ENCODE measurements at places on chromosomes 5 and 9. TPM values are rescaled to one million over a fixed set of nuclear protein-coding genes. Genes with fewer than 3 reads are reported as not detected.

GRCh38 chr9:87111010-87111409 lies 163.7 kb upstream of the GAS1 start:
- no peaks in the 10 kb centered on the region for H3K4me1 ChIP-seq
- H3K27me3 ChIP-seq, result no peaks in the 10 kb centered on the region
- no peak for DNase-seq
- H3K27ac ChIP-seq, result no peak overlapping the region

Gene AQP7
- total RNA-seq, result not detected

- DNase-seq, result no peak
- H3K27ac ChIP-seq, result no peak overlapping the region
- H3K27me3 ChIP-seq, result peaks cover 15% of the 10 kb centered on the region
- no peak overlapping the region for H3K4me3 ChIP-seq
- peaks cover 11% of the 10 kb centered on the region for H3K4me1 ChIP-seq
Measured at GRCh38 chr5:54738118-54738972, 220.8 kb downstream of the SNX18 start.

GRCh38 chr5:168770996-168771395 lies 191.8 kb upstream of the PANK3 start:
- H3K36me3 ChIP-seq, result no peaks in the 10 kb centered on the region
- no peak overlapping the region for H3K27ac ChIP-seq
- DNase-seq, result no peak
- no peak overlapping the region for H3K4me3 ChIP-seq
- H3K27me3 ChIP-seq, result no peaks in the 10 kb centered on the region
- H3K4me1 ChIP-seq, result no peaks in the 10 kb centered on the region

Gene CDH9
- total RNA-seq, result not detected

DNA sequence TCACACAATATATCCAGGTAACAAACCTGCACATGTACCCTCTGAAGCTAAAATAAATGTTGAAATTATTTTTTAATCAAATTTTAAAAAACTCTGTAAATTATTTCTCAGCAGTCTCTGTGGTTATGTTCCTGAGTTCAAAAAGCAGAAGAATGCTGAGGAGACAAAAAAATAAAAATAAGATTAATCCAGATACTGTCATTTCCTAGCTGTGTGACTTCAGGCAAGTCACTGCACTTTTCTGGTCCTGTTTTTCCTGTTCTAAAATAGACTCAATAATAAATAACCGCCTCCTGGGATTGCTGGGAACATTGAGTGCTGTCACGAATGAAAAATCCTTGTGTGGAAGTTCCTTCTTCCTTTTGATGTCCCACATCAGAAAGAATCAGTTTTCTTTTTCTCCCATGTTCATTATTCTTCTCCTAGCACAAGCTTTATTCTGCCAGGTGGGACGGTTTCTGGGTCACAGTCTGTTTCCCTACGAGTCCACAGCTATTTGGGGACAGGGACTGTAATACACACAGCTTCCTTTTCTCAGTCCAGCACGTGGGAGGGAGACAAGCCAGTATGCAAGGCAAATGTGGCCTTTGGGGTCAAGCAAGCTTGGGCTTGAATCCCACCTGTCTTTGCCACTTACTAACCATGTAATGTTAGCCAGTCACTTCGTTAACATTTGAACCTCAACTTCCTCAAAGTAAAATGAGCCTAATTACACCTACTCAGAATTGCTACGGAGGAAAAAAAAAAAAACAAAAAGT lies 156.9 kb downstream of the TRIM32 start:
- H3K4me3 ChIP-seq, result no peak overlapping the region
- H3K27me3 ChIP-seq, result no peaks in the 10 kb centered on the region
- H3K36me3 ChIP-seq, result no peaks in the 10 kb centered on the region
- H3K27ac ChIP-seq, result no peak overlapping the region
- H3K4me1 ChIP-seq, result no peaks in the 10 kb centered on the region

- no peak overlapping the region for H3K4me3 ChIP-seq
- H3K27ac ChIP-seq, result no peak overlapping the region
- peaks cover 2% of the 10 kb centered on the region for H3K27me3 ChIP-seq
- H3K4me1 ChIP-seq, result no peaks in the 10 kb centered on the region
Measured at GRCh38 chr9:70093095-70093494, 49.4 kb downstream of the MAMDC2 start.

DNA sequence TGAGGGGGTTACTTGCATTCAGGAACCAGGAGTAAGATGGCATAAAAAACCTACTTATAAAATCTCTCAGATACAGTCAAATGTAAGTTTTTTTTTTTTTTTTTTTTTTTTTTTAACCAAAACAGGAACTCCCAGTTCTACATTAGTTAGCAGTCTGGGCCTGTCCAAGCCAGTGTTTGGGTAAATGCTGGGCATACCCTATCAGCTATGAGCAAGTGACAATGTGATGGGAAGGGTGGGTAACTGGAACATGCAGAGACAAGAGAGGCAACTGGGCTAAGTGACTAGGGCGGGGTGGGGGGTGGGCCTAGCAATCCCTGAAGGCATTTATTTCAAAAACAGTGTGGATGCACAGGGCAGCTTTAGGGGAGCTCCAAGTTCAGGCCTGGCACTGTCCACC lies 2.3 kb downstream of the NMRK1 start:
- peaks cover 30% of the 10 kb centered on the region for H3K36me3 ChIP-seq
- H3K27me3 ChIP-seq, result no peaks in the 10 kb centered on the region
- H3K4me3 ChIP-seq, result peak overlapping the region; percentile 39
- H3K27ac ChIP-seq, result peak overlapping the region; percentile 48
- H3K4me1 ChIP-seq, result peaks cover 47% of the 10 kb centered on the region

DNA sequence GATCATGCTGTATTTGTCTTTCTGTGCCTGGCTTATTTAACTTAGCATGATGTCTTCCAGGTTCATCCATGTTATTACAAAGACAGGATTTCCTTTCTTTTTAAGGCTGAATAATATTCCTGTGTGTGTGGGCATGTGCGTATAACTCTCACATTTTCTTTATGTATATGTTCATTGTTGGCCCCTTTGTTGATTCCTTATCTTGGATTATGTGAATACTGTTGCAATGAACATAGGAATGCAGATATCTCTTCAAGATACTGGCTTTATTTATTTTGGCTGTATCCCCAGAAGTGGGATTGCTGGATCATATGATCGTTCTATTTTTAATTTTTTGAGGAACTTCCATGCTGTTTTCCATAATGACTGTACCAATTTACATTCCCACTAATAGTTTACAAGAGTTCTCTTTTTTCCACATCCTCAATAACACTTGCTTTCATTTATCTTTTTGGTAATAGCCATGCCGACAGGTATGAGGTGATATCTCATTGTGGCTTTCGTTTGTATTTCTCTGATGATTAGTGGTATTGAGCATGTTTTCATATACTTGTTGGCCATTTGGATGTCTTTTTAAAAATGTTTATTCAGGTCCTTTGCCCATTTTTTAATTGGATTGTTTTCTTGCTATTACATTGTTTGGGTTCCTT lies 38.0 kb downstream of the CREBRF start:
- H3K27me3 ChIP-seq, result no peaks in the 10 kb centered on the region
- no peaks in the 10 kb centered on the region for H3K4me1 ChIP-seq
- no peak for DNase-seq
- H3K36me3 ChIP-seq, result peaks cover 2% of the 10 kb centered on the region
- H3K27ac ChIP-seq, result no peak overlapping the region

- H3K27me3 ChIP-seq, result no peaks in the 10 kb centered on the region
- DNase-seq, result no peak
- H3K27ac ChIP-seq, result no peak overlapping the region
- H3K4me1 ChIP-seq, result no peaks in the 10 kb centered on the region
- H3K4me3 ChIP-seq, result no peak overlapping the region
Measured at GRCh38 chr9:80843028-80843427, 846.3 kb downstream of the TLE1 start.

Gene MAMDC4
- total RNA-seq, result 14.7 TPM

DNA sequence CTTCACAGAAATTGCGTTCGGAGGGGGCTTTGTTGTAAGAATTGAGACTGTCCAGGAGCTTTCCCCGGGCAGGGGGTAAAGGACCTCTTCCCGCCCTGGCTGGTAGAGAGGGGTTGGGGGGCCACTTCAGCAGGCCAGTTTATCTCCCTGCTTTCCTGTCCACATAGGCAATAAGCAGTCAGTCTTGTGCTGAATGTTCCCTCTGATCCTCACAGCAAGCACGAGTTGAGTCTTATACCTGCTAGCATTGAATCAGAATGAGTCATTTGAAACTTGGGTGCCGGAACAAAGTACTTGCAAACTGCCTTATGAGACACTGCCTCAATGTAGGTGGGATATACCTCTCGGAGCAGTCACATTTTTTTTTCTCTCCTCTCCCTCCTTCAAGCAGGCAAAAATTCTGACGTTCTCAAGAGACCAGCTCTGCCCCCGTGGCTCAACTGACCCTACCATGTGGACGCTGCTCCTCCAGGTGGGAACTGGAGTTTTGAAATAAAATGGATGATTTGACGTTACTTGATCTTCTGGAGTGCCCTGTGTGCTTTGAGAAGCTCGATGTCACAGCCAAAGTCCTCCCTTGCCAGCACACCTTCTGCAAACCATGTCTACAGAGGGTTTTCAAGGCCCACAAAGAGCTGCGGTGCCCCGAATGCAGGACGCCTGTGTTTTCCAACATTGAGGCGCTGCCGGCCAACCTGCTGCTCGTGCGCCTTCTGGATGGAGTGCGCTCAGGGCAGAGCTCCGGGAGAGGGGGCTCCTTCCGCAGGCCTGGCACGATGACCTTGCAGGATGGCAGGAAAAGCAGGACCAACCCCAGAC lies 1.3 kb downstream of the SH3RF2 start:
- no peaks in the 10 kb centered on the region for H3K36me3 ChIP-seq
- peaks cover 10% of the 10 kb centered on the region for H3K4me1 ChIP-seq
- H3K4me3 ChIP-seq, result no peak overlapping the region
- H3K27ac ChIP-seq, result no peak overlapping the region
- H3K27me3 ChIP-seq, result peaks cover 44% of the 10 kb centered on the region

DNA sequence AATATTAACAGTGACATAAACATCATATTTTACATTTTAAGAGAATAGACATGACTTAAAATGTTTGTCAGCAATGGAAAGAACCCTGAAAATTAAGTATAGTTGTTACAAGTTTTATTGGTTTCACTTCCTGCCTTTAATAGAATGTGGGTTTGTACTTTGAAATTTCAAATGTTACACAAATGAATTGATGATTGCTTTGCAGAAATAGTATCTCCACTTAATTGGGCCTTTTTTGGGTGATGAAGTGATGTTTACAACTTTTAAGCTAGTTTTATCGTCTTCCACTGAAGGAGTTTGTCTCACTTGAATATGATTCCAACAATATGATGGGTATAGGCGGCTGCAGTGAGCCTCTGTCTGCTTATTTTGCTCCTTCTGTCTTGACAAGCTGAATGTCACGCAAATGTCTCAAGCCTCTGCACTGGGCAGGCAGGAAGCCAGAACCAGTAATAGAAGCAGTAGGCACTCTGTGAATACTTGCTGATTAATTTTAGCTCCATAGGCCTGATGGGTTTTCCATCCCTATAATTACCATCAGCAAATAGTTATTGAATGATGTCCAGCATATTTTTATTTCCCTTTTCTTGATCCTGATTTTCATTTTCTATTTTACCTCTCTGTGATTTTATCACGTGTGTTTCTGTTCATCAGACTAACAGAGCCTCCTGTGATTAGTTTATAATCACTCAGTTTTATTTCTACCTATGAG lies 10.6 kb upstream of the NR3C1 start:
- DNase-seq, result no peak
- H3K27me3 ChIP-seq, result no peaks in the 10 kb centered on the region
- no peak overlapping the region for H3K4me3 ChIP-seq
- H3K4me1 ChIP-seq, result peaks cover 27% of the 10 kb centered on the region

Gene NXNL2
- not detected for total RNA-seq

Gene GRM6
- total RNA-seq, result not detected

Gene EEIG1
- total RNA-seq, result 232 TPM

Measured in activated CD8-positive, alpha-beta T cell treated with anti-CD3 and anti-CD28 coated beads, Interleukin-2, amount 10 ng/mL, durations not matched to agents 7 days and 5 days (primary cell).